Transverse colon (tissue), 4 donors: ENCODE measurements at places on chromosomes 7 and 10. TPM values are rescaled to one million over a fixed set of nuclear protein-coding genes. Genes with fewer than 3 reads are reported as not detected.

KIAA1549 gene
- 1.5 TPM for total RNA-seq

DPP6 gene
- total RNA-seq = 4.8 TPM

SEC61A2 gene
- total RNA-seq = 15.1 TPM

SLC16A9 gene
- total RNA-seq = 14.1 TPM

SLC29A3 gene
- 6.4 TPM for total RNA-seq

KCNK18 gene
- total RNA-seq = not detected

ACTL6B gene
- not detected for total RNA-seq

FAM237B gene
- total RNA-seq = not detected

ASL gene
- 77.2 TPM for total RNA-seq

FRMPD2 gene
- total RNA-seq = not detected

PSTK gene
- 2.9 TPM for total RNA-seq

FIGNL1 gene
- total RNA-seq = 6.2 TPM

ZNF138 gene
- total RNA-seq = 12.1 TPM

UBN2 gene
- total RNA-seq = 9.7 TPM

ELN gene
- 8.4 TPM for total RNA-seq

AKR1D1 gene
- not detected for total RNA-seq

NPC1L1 gene
- total RNA-seq = not detected

PTF1A gene
- not detected for total RNA-seq

OGDHL gene
- total RNA-seq = 2.2 TPM

ELAPOR2 gene
- total RNA-seq = 28.1 TPM

HGF gene
- 1.7 TPM for total RNA-seq

PDIA4 gene
- 44.5 TPM for total RNA-seq

KIN gene
- total RNA-seq = 10.8 TPM

ERVW-1 gene
- total RNA-seq = not detected

MYOZ1 gene
- total RNA-seq = not detected

FAM25C gene
- total RNA-seq = not detected

TMEM270 gene
- not detected for total RNA-seq

SKIDA1 gene
- total RNA-seq = not detected

ANKRD2 gene
- total RNA-seq = not detected

TMEM130 gene
- total RNA-seq = 0.14 TPM

DNAJC1 gene
- 56.8 TPM for total RNA-seq

GPC2 gene
- 12.5 TPM for total RNA-seq
